Fibroblast of villous mesenchyme (primary cell): ENCODE measurements at places on chromosomes 4 and X. TPM values are rescaled to one million over a fixed set of nuclear protein-coding genes. Genes with fewer than 3 reads are reported as not detected.

Gene SLC9B1
- 0.43 and 0.64 TPM in 2 replicates for total RNA-seq

Gene GAB1
- 13.0 and 16.1 TPM in 2 replicates for total RNA-seq

Gene COL4A5
- total RNA-seq = 30.0 and 47.1 TPM in 2 replicates

Gene SORCS2
- total RNA-seq = under 0.01 TPM in 2 replicates

Gene SYTL5
- total RNA-seq = 10.4 and 21.9 TPM in 2 replicates

Gene GPC4
- 0.86 and 2.3 TPM in 2 replicates for total RNA-seq

Gene NOX1
- under 0.01 TPM in 1 of 2 replicates, not detected in the other for total RNA-seq

Gene POU3F4
- not detected in 2 replicates for total RNA-seq

- DNase-seq = peak; percentile 90
Measured at GRCh38 chr4:19739101-19739651, 512.5 kb upstream of the SLIT2 start.

- no peak for DNase-seq
Measured at GRCh38 chr4:40216622-40217366, 20.0 kb downstream of the RHOH start.

DNA sequence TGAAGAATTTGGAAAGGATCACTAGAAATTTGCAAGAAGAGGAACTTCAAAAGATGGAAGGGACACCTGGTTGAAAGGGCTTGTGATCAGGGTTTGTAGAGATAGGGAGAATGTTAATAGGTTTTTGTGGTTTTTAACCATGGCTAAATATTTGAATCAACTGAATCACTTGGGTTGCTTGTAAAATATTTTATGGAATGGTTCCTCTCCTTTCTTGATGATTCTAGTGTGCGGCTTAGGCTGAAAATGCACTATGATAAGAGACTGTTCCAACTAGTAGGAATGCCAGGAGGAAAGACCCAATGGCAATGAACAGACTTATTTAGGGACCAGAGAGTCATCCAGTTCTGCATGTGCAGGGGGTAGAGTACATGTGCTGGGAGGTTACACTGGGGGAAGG is 408.2 kb downstream of the ARHGAP24 start:
- peak; percentile 37 for DNase-seq

DNA sequence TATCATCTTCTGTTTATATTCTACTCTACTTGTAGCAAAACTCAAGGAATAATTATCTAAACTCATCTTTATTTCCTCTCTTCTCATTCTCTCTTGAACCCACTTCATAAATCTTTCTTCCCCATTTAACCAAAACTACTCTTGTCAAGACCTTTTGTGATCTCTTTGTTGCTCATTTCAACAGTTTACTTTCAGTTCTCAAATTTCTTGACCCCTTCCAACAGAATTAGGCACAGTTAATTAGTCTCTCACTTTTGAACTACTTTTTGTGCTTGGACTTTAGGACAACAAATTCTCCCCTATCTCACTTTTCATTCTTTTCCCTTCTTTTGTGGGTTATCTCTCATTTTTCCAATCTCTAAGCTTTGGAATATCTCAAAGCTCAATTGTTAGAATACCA is 27.4 kb upstream of the CAMK2D start:
- no peak for DNase-seq

DNA sequence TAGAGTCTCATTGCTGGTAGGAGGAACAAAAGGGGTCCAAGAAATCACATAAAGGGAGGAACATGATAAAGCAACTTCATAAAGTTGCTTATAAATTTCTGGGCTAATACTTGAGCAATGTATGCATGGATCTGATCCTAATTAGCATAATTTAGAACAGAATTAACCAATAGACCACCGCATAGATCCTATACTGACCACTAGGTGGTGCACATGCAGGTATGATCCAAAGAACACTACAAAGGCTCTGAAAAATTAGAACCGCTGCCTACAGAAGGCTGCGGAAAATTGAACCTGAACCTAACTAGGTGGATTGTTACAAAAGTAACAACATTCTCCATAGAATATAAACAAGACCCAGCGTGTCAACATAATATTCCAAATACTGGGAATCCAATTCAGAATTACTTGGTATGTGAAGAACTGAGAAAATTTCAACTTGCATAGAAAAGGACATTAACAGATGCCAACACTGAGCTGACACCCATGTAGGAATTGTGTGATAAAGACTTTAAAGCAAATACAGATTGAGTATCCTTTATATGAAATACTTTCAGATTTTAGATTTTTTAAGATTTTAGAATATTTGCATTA is 23.3 kb downstream of the BRCC3 start:
- peak; percentile 38 for DNase-seq

GRCh38 chr4:73902817-73903547 is 33.8 kb downstream of the CXCL1 start:
- DNase-seq = no peak

DNA sequence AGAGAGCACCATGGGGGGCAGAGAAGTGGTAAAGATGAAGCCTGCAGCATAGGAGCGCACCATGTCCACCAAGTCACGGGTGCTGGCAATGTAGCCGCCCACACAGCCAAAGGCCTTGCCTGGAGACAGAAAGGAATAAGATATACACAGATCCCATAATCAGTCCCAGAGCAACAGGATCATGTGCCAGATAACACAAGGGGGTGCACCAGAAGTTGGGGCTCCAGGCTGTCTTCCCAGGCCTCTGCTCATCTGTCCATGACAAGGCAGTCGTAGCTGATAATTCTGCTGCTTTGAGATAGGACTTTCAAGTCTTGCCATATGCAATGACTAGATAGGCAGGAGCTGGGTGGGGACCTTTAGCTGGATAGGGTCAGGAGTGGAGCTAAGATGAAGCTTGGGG is 14.7 kb downstream of the APEX2 start:
- no peak for DNase-seq

DNA sequence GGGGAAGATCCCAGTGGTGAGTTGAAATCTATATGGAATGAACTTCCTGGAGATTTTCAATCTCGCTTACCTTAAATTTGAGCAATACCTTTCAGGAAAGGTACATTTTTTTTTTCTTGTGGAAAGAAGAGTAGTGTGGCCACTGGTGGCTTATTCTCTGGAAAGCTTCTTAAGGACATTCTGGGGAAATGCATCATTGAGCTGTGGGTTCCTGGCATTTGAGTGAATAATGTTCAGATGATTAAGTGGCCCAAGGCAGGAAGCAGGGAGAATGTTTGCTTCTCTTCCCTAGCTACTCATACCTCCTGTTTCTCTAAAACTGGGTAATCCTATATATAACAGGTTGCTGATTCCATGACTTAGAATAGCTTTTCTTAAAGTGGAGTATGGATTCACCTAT is 31.8 kb downstream of the STAG2 start:
- peak; percentile 49 for DNase-seq

DNA sequence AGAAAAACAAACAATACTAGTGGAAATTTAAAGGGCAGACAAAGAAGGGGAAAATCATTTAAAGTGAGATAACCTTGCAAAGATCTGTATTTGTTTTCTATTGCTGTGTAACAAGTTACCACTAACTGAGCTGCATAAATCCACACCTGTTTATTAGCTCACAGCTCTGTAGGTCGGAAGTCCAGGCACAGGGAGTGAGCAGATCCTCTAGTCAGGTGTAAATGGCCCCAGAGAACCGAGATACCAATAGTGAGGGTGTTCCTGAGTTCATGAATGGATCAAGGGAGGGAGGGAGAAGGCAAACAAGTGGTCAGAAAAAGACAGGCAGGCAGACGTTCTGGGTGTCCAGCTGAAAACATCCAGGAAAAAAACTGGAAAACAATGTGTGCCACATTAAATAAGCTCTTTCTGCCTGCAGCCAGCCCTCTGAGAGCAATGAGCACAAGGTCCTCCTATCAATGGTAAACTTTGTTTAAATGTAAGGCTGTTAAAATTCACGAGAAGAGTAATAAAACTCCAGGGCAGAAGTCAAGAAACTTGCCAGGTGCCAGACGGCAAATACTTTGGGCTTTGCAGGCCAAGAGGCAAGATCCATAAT is 25.0 kb downstream of the ADGRA3 start:
- DNase-seq = no peak

- peak; percentile 45 for DNase-seq
Measured at GRCh38 chr4:40395908-40396793, 61.0 kb downstream of the CHRNA9 start.

DNA sequence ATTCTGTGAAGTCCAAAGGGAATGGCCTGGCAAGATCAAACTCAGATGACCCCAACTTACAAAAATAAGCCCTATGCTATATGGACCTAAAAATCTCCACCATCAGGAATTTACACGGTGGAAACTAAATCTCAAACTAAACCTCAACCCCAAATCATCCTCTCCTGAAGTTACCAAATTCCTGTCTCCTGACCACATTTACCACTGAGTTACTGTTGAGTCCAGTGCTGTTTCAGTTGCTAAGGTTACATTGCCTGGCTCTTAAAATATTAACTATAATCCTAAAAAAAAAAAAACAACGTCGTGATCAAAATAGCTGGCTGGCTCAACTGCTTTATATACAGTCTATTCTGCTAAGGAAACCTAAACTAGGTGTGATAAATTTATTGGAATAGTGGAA is 315.2 kb upstream of the SLIT2 start:
- DNase-seq = peak; percentile 86

GRCh38 chr4:52420330-52420729 is 238.8 kb downstream of the USP46 start:
- DNase-seq = no peak

- no peak for DNase-seq
Measured at GRCh38 chr4:105936901-105937300, 41.6 kb downstream of the NPNT start.

GRCh38 chr4:169437299-169438047 is 166.7 kb upstream of the SH3RF1 start:
- DNase-seq = no peak

DNA sequence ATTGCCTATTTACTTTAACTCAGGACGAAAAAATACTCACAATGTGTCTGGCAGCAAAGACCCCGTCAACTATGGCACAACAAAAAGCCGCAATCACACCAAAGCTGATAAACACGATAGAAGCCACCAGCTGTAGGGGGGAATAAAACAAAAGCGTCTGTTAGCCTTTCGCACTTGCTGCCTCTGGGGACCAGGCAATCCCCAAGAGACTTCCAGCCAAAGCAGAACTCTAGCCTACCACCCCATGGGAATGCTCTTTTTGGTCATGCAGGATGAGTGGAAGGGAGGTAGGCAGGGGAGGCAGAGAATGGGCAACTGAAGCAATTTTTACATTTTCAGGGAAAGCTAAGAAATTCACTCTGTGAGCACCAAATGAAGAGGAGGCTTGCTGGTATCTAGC is 20.1 kb downstream of the TMEM255A start:
- DNase-seq = no peak

DNA sequence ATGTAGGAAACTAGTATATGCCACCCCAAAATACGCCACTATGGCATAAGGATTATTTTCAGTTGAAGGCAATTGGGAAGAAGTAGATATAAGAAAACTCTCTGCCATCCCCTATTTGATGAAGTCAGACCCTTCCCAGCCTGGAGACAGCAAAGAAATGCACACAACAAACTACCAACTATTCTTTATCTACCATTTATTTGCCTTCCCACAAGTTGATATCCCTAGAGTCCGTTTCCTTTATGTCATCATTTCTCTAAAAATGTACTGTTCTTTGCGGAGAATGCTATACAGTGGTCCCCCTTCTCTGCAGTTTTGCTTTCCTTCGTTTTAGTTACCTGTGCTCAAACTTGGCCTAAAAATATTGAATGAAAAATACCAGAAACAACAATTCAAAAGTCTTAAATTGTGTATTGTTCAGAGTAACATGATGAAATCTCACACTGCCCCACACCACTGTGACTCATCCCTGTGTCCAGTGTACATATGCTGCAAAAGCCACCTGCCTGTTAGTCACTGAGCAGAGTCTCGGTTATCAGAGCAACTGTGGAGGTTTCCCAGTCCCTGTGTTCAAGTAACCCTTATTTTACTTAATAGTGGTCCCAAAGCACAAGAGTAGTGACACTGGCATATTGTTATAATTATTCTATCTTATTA is 152.3 kb downstream of the WDFY3 start:
- peak; percentile 91 for DNase-seq
